Activated CD4-positive, alpha-beta T cell treated with anti-CD3 and anti-CD28 coated beads, Interleukin-2, amount 50 U/mL, for 24 hours (primary cell): ENCODE measurements at places on chromosomes 13 and 19.

DNA sequence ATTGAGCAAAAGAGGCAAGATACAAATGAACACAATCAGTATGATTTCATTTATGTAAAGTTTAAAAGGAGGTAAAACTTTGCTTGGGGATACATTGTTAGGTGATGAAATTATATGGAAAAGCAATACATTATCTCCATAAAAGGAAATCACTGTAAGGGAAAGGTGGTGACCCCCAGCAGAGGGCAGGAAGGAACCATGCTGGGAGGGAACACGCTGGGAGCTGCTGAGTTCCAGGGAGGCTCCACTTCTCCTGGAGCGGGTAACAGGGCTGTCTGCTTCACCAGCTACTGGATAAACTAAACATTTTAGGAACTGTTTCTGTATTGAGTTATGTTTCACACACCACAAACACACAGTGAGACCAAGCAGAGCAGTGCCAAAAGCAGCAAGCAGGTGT, 91.2 kb downstream of the KATNAL1 start:
- no peak for DNase-seq

GRCh38 chr13:67117010-67117550, 113.1 kb downstream of the PCDH9 start:
- DNase-seq, result no peak

GRCh38 chr19:58279925-58280316, 1.2 kb downstream of the ZNF8 start:
- no peak for DNase-seq

GRCh38 chr19:46634656-46635218, 1.3 kb downstream of the GNG8 start:
- no peak for DNase-seq

GRCh38 chr13:70191034-70191433, 82.8 kb upstream of the KLHL1 start:
- no peak for DNase-seq

DNA sequence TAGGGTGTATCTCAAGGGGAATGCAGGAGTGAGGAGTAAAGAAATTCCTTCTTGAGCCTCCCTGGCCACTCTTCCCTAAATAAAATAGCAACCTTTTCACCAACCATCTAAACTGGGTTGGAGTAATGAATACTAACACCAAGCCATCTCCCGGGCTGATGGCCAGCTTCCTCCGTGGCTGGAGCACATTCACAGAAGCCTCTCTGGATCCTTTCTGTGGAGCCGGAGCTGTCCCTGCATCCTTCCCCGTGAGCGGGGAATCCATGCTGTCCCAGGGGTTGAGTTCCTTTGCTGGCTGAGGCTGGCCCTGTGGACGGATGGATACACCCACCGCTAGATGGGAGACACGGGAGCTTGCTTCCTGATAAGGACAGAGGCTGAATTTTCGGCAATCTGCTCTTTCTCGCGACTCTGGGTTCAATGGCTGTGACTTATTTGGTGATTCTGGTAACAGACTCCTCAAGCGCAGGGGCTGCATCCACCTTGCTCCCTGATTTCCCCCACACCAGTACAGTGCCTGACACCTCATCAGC, 370.3 kb downstream of the ZNF536 start:
- DNase-seq, result no peak

DNA sequence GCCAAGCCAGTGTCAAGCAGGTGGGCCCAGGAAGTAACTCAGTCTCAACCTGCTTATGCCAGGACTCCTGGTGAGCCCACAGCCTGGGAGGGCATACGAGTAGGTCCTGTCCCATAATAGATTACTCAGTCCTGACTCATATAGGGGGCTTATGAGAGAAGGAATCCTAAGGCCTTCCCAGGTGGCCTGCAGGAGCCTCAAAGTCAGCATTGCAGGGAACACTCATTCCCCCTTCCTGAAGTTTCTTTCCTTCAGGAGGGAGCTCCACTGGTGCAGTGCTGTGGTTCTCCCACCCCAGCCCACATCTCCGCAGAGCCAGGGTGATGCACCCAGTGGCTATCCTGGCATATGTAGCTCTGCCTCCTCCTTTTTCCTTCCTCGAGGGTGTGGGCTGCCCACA, 137.3 kb downstream of the ZIC5 start:
- no peak for DNase-seq
